ENCODE measurements at places on chromosomes 1 and 21. TPM values are rescaled to one million over a fixed set of nuclear protein-coding genes. Genes with fewer than 3 reads are reported as not detected.

DNA sequence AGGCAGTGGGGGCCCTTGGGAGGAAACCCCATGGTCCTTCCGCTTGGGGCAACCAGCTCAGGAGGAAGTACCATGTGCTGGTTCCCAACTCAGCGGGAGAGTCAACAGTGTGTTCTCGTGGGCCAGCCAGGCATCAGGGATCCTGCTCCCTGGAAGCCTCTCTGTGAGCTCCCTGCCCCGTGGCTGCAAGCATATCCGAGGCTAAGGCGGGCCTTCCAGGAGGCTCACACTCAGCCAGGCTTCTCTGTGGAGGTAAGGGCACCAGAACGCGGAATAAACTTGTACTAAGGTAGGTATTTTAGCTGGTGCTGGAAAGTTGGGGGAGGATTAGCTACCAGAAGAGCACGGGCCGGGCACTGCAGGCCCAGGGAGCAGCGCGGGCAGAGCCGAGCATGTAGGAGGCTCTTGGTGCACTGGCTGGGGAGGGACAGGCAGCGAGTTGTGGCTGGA lies 74.7 kb upstream of the POU3F1 start:
- no peak for DNase-seq

- no peak for DNase-seq
Observed at GRCh38 chr1:116352349-116352813, 20.7 kb upstream of the ATP1A1 start.

DNA sequence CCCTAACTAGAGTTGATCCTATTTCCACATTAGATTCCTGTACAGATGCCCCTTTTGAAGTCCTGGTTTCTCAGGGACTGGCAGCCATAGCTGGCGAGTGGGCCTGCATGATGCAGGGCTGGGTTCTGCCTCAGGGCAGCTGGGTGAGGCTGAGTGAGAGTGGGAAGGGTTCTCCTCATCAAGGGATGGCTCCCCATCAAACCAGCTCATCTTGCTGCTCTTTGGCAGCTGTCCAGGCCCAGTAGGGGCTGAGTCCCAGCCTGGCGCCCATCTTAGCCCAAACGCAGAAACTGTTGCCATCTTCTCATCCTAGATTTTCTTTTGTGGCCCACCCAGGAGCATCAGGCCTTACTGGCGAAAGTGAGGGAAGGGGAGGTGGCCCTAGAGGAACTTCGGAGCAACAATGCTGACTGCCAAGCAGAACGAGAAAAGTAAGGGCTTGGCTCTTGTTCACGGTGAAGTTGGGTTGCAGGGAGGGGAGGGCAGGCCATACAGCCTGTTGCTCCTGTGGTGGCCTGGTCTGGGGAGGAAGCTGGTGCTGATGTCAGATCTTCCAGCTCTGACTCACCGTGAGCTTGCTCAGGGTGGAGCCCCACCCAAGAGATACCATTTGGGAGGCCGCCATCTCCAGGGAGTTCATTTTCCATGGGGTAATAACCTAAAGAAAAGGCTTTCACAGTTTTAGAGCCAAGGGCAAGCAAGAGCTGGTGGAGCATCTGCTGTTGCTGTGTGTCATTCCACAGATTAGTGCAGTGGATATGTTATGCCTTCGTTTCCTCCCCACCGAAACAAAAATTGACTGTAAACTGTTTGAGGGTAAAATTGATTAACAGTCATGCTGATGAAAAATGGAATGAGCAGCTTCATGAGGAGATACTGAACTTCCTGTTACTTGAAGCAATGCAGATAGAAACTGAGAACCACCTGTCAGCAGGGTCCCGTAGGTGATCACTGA lies 34.7 kb downstream of the TUFT1 start:
- DNase-seq: no peak

DNA sequence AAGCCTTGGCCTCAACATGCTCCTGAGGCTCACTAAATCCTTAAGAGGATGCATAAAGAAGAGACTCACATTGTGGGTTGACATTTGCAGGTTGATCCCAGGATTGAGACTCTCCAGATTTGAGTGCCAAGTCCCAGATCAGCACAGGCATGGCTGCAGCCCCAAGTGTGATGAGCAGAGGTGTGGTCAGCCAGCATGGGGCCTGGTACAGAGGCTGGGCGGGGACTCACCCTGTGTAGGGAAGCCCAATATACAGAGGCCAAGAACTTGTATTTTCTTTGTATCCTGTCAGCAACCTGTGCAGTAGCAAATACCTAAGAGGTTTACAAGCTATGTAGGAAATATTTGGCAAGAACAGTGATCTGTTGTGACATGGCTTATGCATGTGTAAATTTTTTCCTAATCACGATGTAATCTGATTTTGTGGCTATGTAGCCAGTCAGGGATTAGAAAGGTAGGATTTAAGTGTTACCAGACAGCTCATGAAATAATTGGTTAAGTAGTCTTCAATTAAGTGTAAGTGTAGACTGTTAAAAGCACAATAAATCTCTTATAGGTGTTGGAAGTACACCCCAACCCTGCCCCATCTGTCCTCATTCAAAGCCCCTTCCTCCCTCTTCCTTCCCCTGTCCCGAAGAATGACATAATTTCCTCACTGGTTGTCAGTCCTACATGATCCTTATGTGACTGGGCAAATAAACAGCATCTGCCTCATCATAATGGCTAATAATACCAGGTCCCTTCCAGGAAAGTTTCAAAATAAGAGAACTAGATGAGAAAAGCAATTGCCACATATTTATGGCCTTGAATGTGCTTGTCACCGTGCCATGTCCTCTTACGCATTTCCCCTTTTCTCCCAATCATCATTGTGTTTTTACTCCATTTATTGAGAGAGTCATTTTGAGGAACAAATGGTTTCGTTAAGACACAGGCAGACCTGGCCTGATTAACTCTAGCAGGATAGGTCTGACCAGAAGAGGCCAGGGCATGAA lies 120.9 kb downstream of the HLX start:
- DNase-seq: no peak

- DNase-seq: no peak
Observed at GRCh38 chr1:100455478-100456072, 82.4 kb upstream of the GPR88 start.

DNA sequence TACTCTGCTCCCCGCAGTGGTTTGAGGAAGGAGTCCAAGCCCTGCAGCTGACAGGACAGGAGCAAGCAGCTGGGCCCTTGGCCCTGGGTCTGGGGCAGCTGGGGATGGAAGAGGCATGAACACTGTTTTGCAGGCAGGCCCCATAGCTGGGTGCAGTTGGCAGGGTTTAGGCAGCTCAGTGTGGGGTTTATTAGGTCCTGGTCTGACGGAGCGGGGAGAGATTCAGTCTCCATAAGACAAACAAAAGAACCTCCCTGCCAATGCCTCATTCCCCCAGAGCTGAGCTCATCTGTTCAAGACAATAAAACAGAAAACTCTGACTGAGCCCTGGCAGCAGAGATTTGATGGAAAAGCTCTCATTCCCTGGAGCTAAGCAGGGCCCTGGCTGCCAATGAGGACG lies 37.3 kb downstream of the OLFML2B start:
- DNase-seq: no peak

DNA sequence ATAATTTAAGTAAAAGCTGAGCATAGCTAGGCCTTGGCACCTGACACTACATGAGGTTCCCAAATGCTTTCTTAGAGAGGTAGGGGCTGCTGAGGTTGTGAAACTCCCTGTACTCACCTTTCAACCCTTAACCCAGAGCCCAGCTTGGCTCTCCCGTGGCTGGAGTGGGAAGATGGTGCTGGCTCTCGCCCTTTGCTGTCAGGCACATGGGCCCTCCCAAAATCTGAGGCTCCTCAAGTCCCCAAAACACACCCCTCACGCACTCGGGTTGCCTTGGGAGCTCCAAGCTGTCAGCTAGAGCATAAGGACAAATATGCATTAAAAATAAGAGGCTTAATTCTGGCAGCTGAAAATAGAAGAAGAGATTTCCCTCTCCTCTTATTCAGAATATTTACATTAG lies 46.7 kb upstream of the PLPPR4 start:
- no peak for DNase-seq

DNA sequence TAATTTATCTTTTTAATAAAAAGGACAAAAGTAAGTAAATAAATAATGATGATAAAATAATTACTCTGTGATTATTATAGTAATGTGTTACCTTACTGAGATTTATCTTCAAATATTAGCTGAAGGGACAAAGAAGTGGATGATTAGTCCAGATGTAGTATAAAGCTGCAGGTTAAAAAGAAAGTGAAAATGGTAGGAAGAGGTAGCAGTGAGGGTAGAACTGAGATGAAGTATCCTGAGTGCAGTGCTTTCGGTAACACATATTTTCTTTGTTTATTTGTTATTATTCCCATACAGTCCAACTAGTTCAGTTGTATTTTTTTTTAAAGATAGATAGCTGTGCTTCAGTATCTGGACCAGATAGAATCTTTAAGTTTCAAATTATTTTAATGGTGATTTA lies 1203.5 kb downstream of the NCAM2 start:
- DNase-seq: no peak

DNA sequence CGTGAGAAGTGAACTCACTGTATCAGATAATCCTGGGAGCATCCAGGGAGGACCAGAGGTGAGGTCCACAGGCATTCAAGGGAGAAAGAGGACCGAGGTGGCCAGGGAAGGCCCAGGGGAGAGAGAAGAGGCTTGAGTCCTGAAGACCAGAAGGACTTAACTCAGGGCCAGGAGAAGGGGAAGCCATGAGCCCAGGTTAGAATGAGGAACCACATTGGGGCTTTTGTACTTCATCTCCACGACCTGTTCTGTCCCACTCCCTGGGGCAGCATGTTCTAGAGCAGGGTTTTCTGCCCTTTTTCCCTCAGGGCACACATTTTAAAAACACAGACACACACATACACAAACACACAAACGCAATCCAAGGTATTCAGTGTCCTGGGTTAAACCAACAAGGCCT lies 8.4 kb downstream of the LGR6 start:
- DNase-seq: no peak

- no peak for DNase-seq
Observed at GRCh38 chr1:39981385-39981784, 26.4 kb downstream of the MFSD2A start.

- DNase-seq: no peak
Observed at GRCh38 chr1:4674117-4674516, 19.7 kb downstream of the AJAP1 start.

DNA sequence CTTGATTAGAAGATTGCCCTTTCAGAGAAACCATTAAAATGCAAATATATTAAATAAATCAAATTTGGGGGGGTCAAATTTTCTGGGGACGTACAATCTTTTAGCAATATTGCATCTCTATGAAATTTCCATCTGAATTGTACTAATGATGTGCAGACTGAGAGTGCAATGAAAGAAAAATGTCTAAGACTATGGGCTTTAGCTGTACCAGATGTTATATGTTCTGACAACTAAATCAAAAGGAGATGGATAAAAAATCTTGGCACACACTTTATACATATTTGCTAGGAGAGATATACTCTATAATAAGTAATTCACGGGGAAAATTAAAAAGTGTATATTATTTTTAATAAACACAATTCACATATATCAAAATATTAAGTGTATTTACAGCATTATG lies 13.0 kb upstream of the PLPPR5 start:
- no peak for DNase-seq

GRCh38 chr1:230052018-230052417 lies 15.0 kb upstream of the GALNT2 start:
- no peak for DNase-seq

GRCh38 chr1:76090283-76091203 lies 16.0 kb downstream of the ST6GALNAC3 start:
- no peak for DNase-seq

DNA sequence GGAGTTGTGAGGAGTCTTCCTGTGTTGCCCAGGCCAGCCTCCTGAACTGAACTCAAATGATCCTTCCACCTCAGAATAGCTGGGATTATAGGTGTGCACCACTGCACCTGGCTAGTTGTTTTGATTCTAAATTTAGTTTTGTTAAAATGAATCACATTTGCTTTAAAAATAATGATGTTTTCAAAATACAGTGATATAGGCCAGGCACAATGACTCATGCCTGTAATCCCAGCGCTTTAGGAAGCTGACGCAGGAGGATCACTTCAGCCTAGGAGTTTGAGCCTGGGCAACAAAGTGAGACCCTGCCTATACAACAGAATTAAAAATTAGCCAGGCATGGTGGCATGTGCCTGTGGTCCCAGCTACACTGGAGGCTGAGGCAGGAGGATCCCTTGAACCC lies 24.3 kb downstream of the RTCA start:
- DNase-seq: no peak

GRCh38 chr1:234891427-234891826 lies 237.2 kb downstream of the TOMM20 start:
- DNase-seq: no peak

DNA sequence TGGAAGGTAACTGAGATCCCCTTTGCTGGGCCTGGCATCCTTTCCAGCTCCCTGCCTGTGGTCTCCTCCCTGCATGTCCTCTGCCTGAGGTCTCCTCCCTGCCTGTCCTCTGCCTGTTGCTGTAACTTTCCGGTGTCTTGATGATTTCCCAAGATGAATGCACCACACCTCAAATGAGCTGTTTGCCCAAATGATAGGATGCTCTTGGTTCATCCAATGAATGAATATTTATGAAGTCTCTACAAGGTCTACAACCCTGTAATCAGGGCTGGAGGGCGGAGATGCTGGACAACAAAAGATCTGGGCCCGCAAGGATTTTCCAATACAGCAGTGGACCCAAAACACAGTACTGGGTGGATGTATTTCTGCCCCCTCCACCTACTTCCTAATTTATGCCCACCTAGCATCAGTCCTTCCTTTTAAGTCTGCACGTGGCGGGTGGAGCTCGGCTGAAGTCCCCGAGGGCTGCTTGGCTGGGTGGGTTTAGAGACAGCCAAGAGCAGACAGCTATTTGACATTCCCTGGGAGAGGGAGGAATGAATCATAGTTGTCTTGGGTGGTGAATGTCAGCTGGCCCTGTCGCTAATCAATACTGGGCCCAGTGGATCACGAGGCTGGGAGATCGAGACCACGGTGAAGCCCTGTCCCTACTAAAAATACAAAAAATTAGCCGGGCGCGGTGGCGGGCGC lies 60.3 kb upstream of the GRHL3 start:
- DNase-seq: no peak

DNA sequence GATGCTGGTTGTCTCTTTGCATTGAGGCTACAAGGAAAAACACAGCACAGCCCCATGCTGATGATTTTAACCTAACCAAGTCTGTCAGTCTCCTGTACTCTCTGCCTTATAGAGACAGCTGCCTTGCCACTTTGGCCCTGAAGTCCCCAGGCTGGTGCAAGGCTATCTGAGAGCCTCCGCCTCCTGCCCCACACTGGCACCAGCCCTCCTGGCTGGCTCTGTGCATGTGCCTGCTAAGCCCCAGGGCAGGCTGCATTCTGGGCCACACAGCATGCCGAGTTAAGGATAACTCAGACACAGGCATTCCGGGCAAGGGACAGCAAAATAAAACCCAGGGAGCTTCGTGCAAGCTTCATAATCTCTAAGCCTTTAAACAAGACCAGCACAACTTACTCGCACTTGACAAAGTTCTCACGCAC lies 910 bp downstream of the RUNX1 start:
- no peak for DNase-seq

GRCh38 chr1:237938553-237938952 lies 47.8 kb upstream of the ZP4 start:
- no peak for DNase-seq

GRCh38 chr1:218665221-218665620 lies 320.1 kb downstream of the TGFB2 start:
- DNase-seq: no peak

The RHD gene
- not detected for total RNA-seq

The PRAMEF6 gene
- total RNA-seq: not detected

The NHLH1 gene
- total RNA-seq: not detected

The SLC19A2 gene
- total RNA-seq: 12.3 TPM

The OPTC gene
- not detected for total RNA-seq

The ITLN1 gene
- total RNA-seq: not detected

The GBP4 gene
- 0.35 TPM for total RNA-seq

The SLAMF8 gene
- total RNA-seq: not detected

The RAB3GAP2 gene
- 15.3 TPM for total RNA-seq

The TMEM200B gene
- 6.9 TPM for total RNA-seq

The RGS18 gene
- not detected for total RNA-seq

The ITGB2 gene
- total RNA-seq: 3.0 TPM

The AGRN gene
- total RNA-seq: 462 TPM

Data from epithelial cell of proximal tubule (primary cell).